ENCODE measurements at places on chromosomes 1 and 21. TPM values are rescaled to one million over a fixed set of nuclear protein-coding genes. Genes with fewer than 3 reads are reported as not detected.

The BMP8B gene
- total RNA-seq, result 0.61 TPM

GRCh38 chr1:87148661-87149060 is 180.0 kb upstream of the LMO4 start:
- H3K36me3 ChIP-seq, result no peaks in the 10 kb centered on the region
- peaks cover 50% of the 10 kb centered on the region for H3K27me3 ChIP-seq
- no peak overlapping the region for H3K4me3 ChIP-seq
- H3K27ac ChIP-seq, result no peak overlapping the region
- no peak for DNase-seq

The GBP4 gene
- 69.7 TPM for total RNA-seq

- no peak for DNase-seq
- H3K27me3 ChIP-seq, result no peaks in the 10 kb centered on the region
- H3K4me3 ChIP-seq, result no peak overlapping the region
- no peaks in the 10 kb centered on the region for H3K36me3 ChIP-seq
Measured at GRCh38 chr1:19521411-19521810, 36.1 kb upstream of the CAPZB start.

- H3K4me3 ChIP-seq, result no peak overlapping the region
- H3K36me3 ChIP-seq, result no peaks in the 10 kb centered on the region
- H3K27ac ChIP-seq, result no peak overlapping the region
- no peak for DNase-seq
- H3K4me1 ChIP-seq, result no peaks in the 10 kb centered on the region
- H3K27me3 ChIP-seq, result no peaks in the 10 kb centered on the region
Measured at GRCh38 chr1:88298506-88298905, 385.6 kb upstream of the PKN2 start.

DNA sequence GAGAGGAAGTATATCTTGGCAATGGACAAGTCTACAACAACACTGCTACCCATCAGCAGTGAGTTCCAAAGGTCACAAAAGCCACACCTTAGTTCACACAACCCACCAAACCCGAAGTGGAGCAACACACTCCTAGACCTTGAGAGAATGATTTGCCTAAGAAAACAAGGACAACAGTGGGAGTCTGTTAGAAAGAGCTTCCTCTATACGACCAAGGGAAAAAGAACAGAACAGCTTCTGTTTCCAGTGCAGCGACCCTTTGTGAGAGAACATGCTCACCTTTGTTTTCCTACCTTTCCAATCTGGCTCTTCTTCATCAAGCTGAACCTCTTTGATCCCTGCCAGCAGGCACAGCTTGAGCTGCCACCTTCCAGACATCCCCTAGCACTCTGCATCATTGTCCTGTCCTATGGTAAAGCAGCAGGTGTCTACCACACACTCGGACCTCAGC is 56.7 kb upstream of the PALMD start:
- no peaks in the 10 kb centered on the region for H3K4me1 ChIP-seq
- H3K27ac ChIP-seq, result no peak overlapping the region
- H3K36me3 ChIP-seq, result no peaks in the 10 kb centered on the region

- no peak overlapping the region for H3K4me3 ChIP-seq
- H3K36me3 ChIP-seq, result no peaks in the 10 kb centered on the region
- H3K27ac ChIP-seq, result no peak overlapping the region
- H3K27me3 ChIP-seq, result no peaks in the 10 kb centered on the region
Measured at GRCh38 chr1:2166695-2167094, 27.9 kb downstream of the FAAP20 start.

GRCh38 chr1:196143602-196144342 is 464.5 kb downstream of the KCNT2 start:
- H3K4me1 ChIP-seq, result no peaks in the 10 kb centered on the region
- no peaks in the 10 kb centered on the region for H3K27me3 ChIP-seq
- no peak overlapping the region for H3K4me3 ChIP-seq
- no peaks in the 10 kb centered on the region for H3K36me3 ChIP-seq
- no peak for DNase-seq

DNA sequence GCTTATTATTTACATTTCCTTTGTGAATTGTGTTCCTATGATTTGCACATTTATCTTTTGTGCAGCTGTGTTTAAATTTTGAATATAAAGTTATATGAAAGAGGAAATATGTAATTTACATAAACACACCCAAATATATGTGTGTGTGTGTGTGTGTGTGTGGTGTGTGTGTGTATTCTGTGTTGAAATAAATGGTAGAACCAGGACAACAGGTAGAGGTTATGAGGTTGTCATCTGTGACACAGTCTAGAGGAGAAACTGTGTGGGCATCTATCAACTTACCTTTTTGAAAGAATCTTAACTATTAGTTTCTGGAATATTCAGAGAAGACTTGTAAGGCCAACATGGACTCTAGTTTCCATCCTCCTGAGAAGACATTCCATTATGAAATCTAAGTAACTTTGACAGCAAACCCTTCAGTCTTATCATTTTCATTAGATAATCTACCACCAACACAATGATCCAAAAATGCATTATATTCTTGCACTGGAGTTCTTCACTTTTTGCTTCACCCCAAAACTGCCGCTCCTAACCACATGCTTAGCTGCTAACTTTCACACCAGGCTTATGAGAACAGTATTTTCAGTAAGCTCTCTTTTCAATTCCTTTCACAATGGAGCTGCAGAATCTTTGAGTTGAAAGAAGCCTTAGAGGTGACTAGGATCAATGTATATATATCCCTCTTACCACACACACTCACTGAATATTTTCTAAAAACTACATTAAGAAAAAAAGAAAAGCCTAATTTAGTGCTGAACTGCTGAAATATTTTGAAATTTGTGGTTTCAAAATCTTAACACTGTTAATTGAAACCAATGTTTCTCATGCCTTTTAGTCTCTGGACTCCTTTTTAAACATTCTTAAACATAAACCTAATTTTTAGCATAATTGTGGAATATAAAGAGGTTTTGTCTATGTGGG is 21.8 kb downstream of the PTPRC start:
- peak; percentile 63 for DNase-seq
- no peaks in the 10 kb centered on the region for H3K27me3 ChIP-seq
- peak overlapping the region; percentile 77 for H3K27ac ChIP-seq
- peak overlapping the region; percentile 55 for H3K4me3 ChIP-seq
- H3K36me3 ChIP-seq, result peaks cover 64% of the 10 kb centered on the region

The GREM2 gene
- total RNA-seq, result not detected

The TTC39A gene
- total RNA-seq, result 0.33 TPM

DNA sequence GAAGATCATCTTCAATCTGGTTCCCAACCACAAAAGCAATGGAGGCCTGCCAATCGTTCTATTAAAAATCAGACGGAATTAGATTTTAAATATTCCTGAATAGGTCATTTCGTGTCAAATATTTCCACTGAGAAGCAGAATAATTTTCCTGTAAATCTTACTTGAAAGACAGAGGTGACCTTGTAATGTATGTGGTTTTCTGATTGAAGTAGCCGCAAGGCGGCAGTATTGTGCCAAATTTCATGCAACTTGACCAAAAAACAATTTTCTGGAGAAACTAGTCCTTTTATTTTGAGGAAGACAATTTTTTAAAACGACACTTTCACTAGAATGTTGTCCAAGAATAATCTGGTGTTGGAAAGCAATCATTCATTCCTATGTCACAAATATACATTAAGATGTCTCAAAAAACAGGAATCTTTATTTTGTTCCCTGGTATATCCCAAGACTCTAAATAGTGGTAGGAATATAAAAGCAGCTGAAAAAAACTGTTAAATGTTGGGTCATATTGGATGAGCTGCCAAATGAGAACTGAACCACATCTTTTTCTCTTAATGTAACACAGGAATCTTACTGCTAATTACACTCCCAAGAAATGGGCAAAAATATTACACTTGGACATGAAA is 33.6 kb downstream of the SPAG17 start:
- DNase-seq, result peak; percentile 48
- no peaks in the 10 kb centered on the region for H3K27me3 ChIP-seq
- H3K4me3 ChIP-seq, result no peak overlapping the region

GRCh38 chr1:83970802-83971201 is 28.1 kb downstream of the TTLL7 start:
- no peak overlapping the region for H3K27ac ChIP-seq
- H3K36me3 ChIP-seq, result no peaks in the 10 kb centered on the region
- H3K4me3 ChIP-seq, result no peak overlapping the region

DNA sequence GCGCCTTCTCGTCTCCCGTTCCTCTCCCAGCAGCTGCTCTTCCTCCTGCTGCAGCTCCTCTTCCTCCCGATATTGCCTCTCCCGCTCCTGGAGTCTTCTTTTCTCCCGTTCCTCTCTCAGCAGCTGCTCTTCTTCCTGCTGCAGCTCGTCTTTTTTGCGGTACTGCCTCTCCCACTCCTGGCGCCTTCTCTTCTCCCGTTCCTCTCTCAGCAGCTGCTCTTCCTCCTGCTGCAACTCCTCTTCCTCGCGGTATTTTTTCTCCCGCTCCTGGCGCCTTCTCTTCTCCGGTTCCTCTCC is 5.3 kb downstream of the TCHH start:
- no peak overlapping the region for H3K4me3 ChIP-seq
- H3K36me3 ChIP-seq, result peaks cover 7% of the 10 kb centered on the region
- no peak overlapping the region for H3K27ac ChIP-seq
- no peak for DNase-seq
- no peaks in the 10 kb centered on the region for H3K4me1 ChIP-seq
- H3K27me3 ChIP-seq, result peaks cover 4% of the 10 kb centered on the region

DNA sequence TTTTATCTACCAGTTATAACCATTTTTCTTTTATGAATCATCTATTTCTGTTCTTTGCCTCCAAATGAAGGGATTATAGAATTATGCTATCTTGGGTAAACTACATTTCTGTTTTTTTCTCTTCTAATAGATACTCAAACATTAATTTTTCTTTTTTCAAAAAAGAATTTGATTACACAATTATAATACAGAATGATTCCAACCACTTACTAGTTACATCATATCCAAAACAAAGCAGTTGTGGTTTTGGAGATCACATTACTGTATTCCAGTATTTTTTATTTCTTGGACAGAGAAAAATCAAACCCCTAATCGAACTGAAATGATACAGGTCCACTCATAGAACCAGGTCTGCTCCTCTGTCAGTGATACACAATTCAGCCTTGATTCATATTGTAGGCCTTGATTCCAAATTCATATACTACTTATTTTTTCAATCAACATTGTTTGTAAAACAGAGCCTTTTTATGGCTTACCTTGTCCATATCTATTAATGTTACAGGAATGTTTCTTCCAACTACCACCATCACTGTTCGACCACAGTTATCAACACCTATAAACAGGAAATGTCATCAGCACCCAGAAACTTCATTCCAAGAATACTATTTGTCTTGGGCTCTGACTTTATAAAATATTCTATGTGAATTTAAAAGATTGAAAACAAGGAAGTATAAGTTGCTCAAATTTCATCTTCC is 43.2 kb downstream of the GDAP2 start:
- H3K4me1 ChIP-seq, result peaks cover 6% of the 10 kb centered on the region
- H3K4me3 ChIP-seq, result no peak overlapping the region
- H3K27ac ChIP-seq, result no peak overlapping the region

DNA sequence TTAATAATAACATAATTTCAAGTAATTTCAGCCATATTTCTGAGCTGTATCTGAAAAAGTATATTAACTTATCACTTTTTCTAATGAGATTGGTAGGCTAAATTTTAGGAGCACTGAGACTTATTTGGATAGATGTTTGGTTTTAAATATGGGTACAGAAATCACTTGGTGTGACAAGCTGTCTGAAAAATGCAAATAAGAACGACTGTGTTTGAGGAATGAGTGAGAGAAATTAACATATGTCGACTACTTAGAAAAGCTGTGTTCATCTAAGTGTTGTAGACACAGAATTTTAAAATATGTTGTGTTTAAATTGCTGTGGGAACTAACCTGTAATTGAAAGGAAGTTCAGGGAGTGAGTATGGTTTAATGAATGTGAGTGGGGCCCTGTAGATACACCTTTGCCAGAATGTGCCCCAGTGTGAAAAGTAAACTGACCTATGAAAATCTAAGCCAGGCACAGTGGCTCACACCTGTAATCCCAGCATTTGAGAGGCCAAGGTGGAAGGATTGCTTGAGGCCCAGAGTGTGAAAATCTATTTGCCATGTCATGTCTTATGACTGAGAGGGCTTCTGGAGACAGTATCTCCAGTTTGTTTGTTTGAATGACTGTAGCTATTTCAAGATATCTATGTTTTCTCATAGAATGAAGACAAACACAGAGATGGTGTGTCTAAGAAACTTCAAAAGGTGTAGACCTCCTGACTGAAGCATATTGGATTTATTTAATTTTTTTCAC is 53.8 kb upstream of the LRRC8C start:
- H3K4me1 ChIP-seq, result peaks cover 28% of the 10 kb centered on the region
- no peak overlapping the region for H3K4me3 ChIP-seq
- H3K36me3 ChIP-seq, result peaks cover 49% of the 10 kb centered on the region

The CD1D gene
- total RNA-seq, result not detected

DNA sequence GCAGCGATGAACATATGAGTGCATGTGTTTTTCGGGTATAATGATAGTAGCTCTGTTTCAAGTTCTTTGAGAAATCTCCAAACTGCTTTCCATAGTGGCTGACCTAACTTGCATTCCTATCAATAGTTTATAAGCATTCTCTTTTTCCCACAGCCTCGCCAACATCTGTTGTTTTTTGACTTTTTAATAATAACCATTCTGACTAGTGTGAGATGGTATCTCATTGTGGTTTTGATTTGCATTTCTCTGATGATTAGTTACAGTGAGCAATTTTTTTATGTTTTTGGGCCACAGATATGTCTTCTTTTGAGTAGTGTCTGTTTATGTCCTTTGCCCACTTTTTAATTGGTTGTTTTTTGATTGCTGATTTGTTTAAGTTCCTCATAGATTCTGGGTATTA is 10.6 kb upstream of the RUNX1 start:
- H3K4me1 ChIP-seq, result peaks cover 41% of the 10 kb centered on the region
- no peak overlapping the region for H3K27ac ChIP-seq
- H3K36me3 ChIP-seq, result peaks cover 6% of the 10 kb centered on the region
- H3K27me3 ChIP-seq, result peaks cover 9% of the 10 kb centered on the region

The FCRL2 gene
- total RNA-seq, result not detected

DNA sequence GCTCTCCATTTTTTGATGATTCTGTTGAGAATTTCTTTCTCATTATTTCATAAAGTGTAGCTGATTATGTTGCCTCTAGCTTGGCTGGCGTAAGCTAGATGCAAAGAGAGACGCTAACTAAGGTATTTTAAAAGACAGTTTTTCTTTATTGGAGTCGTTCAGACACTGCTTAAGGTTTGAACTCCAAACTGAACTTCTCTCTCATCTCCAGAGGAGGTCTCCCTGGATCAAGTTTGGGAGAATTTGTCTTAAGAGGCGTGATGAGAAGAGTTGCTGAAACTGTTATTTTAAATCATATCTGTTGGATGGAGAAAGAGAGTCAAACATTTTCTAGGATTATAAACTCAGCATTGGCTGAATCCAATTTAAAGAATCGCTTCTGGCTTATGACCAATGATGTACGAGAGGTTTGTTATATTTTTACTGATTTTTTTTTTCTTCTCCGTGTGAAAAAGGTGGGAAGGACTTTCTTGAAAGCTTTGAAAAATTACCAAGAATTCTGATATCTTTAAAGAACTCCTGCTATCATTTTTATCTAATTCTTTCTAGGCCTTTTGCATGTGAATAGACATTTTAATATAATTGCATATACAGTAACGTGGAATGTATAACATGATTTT is 34.0 kb downstream of the MAP3K7CL start:
- DNase-seq, result no peak
- peaks cover 4% of the 10 kb centered on the region for H3K36me3 ChIP-seq
- H3K4me3 ChIP-seq, result no peak overlapping the region
- no peaks in the 10 kb centered on the region for H3K27me3 ChIP-seq
- peaks cover 5% of the 10 kb centered on the region for H3K4me1 ChIP-seq

GRCh38 chr1:212614453-212615200 is 6.1 kb downstream of the ATF3 start:
- no peak overlapping the region for H3K4me3 ChIP-seq
- H3K36me3 ChIP-seq, result peaks cover 63% of the 10 kb centered on the region
- DNase-seq, result no peak
